CD4-positive, alpha-beta T cell (primary cell): ENCODE measurements at places on chromosomes 3 and 15. TPM values are rescaled to one million over a fixed set of nuclear protein-coding genes. Genes with fewer than 3 reads are reported as not detected.
A peak's percentile ranks its signal among the peaks of the same experiment; 100 is the strongest.

Gene UMPS
- total RNA-seq = 19.7 TPM

Gene NLGN1
- not detected for total RNA-seq

Gene CCDC80
- total RNA-seq = not detected

Gene OR5H15
- total RNA-seq = not detected

Gene CACNA2D2
- 3.8 TPM for total RNA-seq

Gene ITIH3
- not detected for total RNA-seq

Gene C3orf49
- not detected for total RNA-seq

Gene EPHA6
- total RNA-seq = not detected

- no peak for DNase-seq
- H3K27ac ChIP-seq = peak overlapping the region; percentile 97
- peaks cover 20% of the 10 kb centered on the region for H3K36me3 ChIP-seq
Measured at GRCh38 chr15:92903631-92903965, 3.5 kb downstream of the CHD2 start.

DNA sequence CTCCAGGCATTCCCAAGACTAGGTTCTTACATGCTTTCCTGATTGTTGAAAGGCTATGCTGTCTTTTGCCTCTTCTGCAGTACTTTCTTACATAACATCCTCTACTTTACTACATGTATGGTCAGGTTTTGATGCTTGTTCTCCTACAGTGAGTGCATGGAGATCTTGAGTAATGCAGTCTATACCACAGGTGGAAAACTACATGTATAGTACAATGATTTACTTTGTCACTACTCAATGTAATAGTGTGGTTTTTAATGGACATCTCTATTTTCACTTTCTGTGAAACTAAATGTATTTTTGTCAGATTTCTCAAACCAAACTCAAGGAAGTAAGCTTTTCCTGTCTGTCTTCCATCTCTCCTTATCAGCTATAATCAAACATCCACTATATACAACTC lies 657.0 kb downstream of the TUSC7 start:
- no peak overlapping the region for H3K4me3 ChIP-seq
- no peaks in the 10 kb centered on the region for H3K4me1 ChIP-seq
- no peaks in the 10 kb centered on the region for H3K27me3 ChIP-seq
- H3K27ac ChIP-seq = no peak overlapping the region

GRCh38 chr15:51193526-51193925 lies 98.8 kb upstream of the TNFAIP8L3 start:
- H3K36me3 ChIP-seq = no peaks in the 10 kb centered on the region
- no peak overlapping the region for H3K27ac ChIP-seq
- peaks cover 5% of the 10 kb centered on the region for H3K4me1 ChIP-seq
- no peak overlapping the region for H3K4me3 ChIP-seq
- H3K27me3 ChIP-seq = peaks cover 7% of the 10 kb centered on the region

GRCh38 chr3:155656466-155656865 lies 88.4 kb downstream of the PLCH1 start:
- H3K4me3 ChIP-seq = no peak overlapping the region
- H3K27ac ChIP-seq = no peak overlapping the region
- no peaks in the 10 kb centered on the region for H3K36me3 ChIP-seq
- H3K4me1 ChIP-seq = no peaks in the 10 kb centered on the region
- DNase-seq = no peak

- no peak overlapping the region for H3K4me3 ChIP-seq
- DNase-seq = no peak
- H3K27me3 ChIP-seq = no peaks in the 10 kb centered on the region
- peaks cover 16% of the 10 kb centered on the region for H3K4me1 ChIP-seq
- no peak overlapping the region for H3K27ac ChIP-seq
Measured at GRCh38 chr3:98596541-98597500, 3.4 kb upstream of the CPOX start.
